ENCODE measurements at places on chromosomes 1 and 21.

DNA sequence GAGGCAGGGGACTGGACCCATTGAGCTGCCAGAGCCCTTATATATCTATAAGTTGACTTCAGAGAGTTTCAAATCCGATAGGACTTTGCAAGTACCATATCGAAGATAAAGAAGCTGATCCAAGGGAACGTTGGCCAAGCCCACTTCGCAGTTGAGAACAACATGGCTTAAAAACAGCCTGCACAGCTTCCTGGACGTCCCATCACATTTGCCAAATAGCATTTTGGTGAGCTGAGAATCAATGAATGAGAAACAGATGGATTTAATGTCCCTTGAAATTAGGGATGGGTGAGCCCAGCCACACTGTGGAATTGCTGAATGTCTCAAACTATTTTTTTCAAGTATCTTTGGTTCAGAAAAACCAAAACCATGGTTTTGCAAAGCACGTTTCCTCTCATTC, 64.8 kb downstream of the KCNJ15 start:
- no peak for DNase-seq

DNA sequence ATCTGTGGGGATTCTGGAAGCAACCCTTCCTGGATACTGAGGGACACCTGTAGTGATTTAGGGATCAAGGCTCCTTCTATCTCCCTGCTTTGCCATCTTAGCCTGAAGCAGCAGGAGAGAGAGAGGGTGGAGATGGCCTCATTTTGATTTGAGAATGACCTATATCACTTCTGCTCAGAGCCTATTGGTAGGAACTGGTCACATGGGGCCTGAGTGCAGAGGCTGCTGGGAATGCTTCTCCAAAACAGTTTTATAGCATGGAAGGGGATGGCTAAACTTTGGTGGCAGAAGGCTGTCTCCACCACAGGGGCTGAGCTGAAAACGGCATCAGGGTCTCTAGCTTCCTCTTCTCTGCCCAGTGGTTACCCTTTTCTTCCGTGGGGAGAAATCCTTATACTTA, 105.8 kb downstream of the TBX19 start:
- DNase-seq: no peak

- no peak for DNase-seq
Observed at GRCh38 chr1:31784356-31785019, 20.3 kb upstream of the ADGRB2 start.

DNA sequence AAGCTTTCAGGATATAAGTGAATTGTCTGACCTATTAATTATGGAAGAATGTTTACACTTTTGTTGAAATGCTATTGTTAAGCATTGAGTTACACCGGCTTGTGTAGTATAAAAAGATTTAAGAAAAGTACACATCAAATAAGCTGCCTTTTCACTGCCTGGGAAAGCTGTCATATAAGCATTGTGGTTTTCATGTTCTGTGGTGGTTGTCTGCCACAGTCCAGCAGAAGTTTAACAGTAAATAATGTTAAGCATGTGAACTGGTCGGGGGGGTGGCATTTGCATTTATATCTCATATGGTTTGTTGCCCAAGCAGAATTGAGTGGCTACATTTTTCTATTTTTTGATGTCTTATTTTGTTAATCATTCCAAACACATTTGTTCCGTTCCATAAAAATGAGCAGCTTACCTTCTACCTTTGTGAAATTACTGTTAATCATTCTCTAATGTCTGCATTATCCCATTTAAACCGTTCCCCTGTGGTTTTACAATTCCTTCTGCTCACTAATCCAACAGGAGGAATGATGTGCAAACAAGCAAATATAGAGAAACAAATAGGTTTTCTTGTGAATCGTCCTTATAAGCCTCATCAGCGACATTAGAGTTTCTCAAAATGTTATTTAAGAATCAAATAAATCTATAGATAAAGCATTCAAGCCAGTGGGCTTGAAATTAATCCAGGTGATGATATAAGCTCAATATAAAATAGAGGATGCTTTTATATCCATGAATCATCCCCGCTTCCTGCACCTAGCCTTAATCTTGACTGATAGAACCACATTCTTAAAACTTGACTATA, 160.8 kb upstream of the SAMSN1 start:
- no peak for DNase-seq

DNA sequence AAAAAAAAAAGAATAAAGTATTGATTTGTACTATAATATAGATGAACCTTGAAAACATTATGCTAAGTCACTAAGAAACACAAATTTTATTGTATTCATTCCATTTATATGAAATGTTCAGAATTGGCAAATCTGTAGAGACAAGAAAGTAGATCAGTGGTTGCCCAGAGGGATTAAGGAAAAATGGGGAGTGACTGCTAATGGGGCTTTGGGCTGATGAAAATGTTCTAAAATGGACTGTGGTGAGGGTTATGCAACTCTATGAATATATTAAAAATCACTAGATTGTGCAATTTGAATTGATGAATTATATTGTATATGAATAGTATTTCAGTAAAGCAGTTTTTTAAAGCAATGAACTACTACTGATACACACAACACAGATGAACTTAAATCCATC, 10.0 kb downstream of the GDAP2 start:
- DNase-seq: no peak

All from tibial artery (tissue), 4 donors.